ENCODE measurements at places on chromosomes 5 and 9.

GRCh38 chr5:14611737-14612136, 30.1 kb downstream of the OTULINL start:
- no peak for DNase-seq

GRCh38 chr5:1152771-1153282, 41.0 kb upstream of the SLC12A7 start:
- no peak for DNase-seq

DNA sequence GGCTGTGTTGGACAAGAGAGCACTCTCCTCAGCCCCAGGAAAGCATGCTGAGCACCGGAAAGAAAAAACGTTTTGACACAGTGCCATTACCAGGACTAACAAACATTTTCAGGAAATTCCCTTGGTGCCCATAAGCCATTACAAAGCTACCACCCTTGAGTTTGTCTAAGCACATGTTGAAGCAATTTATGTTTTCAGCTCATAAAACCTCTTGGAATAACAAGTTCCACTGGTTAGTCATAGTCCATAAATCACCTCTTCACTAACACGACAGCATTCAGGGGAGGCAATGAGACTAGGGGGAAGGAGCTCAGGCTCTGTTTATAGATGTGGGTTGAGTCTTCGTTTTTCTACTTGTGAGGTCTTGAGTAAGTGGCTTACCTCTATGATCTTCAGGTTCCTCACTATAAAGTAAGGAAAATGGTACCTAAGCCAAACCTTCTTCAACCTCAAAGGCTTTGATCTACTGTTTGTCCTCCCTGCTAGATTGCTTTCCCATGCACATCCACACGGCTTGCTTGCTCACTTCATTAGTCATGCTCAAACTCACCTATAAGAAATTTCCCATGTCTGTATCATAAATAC, 65.4 kb downstream of the DRD1 start:
- DNase-seq = no peak

GRCh38 chr9:80890124-80890523, 799.2 kb downstream of the TLE1 start:
- DNase-seq = no peak

DNA sequence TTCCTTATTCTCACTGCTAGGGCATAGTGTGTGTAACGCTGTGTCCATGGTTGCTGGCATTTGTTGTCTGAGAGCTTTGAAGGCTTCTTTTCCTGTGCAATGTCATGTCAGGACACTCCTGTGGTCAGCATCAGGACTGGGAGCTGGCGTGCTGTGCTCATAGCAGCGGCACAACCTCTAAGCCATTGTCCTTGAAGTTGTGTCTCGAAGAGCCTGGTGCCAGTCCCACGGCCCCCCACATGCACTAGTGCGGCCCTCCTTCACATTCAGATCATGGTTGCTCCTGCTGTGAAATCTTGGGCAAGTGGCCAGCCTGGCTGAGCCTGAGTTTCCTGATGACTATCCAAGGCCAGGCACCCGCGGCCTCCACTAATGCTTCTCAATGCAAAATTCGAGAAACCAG, 32.4 kb downstream of the PDZD2 start:
- DNase-seq = no peak

DNA sequence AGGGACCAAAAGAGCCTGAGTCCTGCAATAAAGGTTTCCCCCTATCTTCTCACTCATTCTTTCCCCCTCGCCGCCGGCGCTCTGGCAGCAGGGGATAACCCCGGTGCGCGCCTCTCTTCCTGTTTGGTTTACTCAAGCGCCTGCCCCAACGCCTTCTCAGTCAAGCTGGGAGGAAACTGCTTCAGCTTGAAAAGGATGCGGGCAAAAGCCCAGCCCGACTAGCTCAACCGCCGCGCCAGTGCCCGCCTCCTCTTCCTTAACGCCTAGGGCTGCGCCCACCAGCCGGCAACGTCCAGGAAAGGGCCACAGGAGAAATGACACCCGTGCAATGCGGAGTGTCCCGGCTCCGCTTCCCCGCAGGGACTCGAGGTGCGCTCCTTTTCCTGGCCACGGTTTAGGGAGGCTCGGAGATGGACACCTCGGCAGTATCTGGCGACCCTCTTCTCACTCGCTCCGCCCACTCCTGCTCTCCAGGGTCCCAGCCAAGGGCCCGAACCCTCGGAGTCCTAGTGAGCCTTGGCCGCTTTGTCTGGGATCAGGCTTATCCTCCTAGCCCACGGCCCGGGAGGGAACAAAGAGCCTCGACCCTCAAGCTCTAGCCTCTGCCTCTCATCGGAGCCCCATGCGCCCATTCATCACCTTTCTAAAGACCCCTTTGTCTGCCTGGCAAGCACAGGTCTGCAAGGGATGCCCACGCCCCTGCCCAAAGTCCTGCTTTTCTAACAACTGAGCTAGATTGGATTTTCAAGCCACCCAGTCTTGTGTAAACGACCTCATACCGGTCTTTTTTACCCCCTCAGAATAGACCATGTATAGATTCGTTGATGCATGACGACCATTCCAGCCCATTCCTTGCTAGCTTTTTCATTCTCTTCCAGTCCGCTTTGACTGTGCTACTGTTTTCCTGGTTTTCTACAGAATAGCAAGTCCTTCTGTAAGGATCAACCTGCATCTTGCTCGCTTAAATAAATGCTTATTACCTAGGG, 2.0 kb downstream of the ST8SIA4 start:
- DNase-seq = peak; percentile 80

DNA sequence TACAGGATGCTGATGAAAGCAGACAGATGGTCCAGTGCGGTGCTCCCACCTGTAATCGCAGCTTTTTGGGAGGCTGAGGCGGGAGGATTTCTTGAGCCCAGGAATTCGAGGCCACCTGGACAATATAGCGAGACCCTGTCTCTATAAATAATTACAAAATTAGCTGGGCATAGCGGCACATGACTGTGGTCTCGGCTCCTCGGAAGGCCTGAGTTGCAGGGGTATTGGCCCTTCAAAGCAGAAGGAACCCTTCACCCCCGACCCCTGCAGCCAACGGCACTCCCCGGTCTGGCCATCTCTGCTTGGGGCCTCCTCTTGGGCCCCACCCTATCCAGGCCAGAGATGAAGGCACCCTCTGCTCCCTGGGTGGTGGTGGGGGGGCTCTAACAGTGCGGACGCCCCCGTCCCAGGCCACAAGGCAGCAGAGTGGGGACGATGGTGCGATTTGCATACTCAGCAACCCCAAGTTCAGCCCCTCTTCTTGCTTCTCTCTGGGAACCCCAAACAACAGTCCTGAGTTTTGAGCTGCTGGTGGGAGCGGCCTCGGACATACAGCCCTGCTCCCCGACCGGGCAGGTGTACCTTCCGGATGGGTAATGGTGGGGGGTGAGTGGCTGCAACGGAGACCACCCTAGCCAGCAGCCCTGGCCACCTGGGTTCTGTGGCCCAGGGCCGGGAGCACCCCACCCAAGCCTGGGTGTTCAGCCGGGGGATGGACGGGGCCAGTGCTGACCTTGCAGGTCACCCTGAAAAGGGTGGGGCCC, 50.7 kb downstream of the NACC2 start:
- no peak for DNase-seq

DNA sequence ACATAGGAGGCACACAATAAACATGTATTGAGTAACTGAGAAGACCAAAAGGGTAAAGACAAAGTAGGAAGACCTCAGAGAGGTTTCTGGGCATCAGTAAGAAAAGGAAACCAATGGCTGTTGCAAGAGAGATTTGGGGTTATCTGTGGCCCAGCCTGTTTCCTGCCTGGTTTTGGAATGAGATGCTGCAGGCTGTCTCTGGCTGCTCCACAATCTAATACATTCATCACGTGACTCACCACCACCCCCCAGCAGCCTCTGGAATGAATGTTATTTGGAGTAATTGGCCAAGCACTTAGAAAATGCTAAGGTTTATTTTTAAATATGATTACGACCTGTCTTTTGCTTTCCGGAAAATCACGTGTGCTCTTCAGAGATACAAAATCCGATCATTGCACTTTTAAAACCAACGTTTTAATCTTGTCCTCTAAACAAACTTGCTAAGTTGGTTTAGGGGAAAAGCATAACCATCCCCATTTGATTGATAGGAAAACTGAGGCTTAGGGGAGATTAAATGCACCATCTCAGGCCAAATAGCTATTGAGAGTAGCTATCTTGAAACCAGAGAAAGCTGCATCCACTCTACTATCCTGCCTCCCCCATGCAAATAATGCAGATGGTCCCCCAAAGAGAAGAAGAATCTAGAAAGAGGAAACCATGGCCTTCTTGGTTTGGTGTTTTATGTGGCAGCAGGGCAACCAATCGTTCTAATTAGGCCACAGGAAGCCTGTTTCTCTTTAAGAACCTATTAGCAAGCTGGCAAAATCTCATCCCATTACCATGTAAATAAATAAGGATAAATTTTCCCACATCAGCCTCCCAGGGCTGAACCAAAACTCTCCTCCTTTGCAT, 151.8 kb upstream of the ADRA1B start:
- DNase-seq = no peak

DNA sequence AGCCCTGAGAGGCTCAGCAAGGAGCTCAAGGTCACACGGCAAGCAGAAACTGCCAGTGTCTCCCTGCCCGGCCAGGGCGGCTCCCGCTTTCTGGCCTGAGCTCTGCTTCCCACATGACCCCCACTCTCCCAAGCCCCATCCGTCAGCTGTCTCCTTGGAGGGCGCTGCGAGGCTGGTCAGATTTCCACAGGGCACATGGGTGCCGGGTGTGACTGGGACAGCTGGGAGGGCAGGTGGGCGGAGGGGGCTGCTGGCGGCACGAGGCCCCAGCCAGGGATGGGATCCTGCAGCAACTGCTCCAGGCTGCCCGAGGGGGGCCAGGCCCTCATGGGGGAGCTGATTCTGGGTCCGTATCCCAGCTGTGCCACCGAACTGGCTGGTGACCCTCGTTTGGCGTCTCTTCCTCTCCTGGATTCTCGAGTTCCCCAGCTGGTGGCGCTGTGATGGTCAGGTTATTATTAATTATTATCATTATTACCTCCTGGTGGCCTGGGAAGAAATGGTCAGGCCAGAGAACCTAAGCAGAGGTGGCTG, 12.9 kb upstream of the WDR38 start:
- DNase-seq = no peak

GRCh38 chr5:15574806-15575325, 74.9 kb downstream of the FBXL7 start:
- DNase-seq = no peak

GRCh38 chr9:93667006-93667405, 90.6 kb downstream of the PHF2 start:
- no peak for DNase-seq

- no peak for DNase-seq
These were observed 59.6 kb downstream of the GCNT4 start for GRCh38 chr5:74992791-74993190.

GRCh38 chr9:37174247-37174646, 53.9 kb downstream of the ZCCHC7 start:
- DNase-seq = no peak

DNA sequence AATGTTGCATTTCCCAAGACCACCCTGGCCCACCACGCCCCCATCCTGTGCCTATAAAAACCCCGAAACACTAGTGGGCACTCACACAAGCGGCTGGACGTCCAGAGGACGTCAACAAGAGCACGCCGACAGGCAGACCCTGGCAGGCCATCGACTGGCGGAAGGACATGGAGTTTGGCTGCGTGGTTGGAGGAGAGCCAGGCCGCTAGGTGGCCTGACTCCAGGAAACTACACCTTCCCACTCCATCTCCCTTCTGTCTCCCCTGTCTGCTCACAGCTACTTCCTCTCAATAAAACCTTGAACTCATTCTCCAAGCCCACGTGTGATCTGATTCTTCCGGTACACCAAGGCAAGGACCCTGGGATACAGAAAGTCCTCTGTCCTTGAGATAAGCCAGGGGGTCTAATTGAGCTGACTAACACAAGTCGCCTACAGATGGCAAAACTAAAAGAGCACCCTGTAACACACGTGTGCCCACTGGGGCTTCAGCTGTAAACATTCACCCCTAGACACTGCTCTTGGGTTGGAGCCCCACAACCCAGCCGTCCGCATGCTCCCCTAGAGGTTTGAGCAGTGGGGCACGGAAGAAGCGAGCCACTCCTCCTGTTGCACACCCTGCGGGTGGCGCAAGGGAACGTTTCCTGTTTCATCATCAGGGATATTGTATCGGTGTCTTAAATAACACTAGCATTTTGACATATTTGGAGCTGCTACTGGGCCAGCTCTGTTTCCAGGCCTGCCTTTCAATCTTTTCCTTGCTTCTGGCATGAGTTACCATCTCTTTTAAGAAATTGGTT, 54.5 kb upstream of the TAF11L2 start:
- no peak for DNase-seq

DNA sequence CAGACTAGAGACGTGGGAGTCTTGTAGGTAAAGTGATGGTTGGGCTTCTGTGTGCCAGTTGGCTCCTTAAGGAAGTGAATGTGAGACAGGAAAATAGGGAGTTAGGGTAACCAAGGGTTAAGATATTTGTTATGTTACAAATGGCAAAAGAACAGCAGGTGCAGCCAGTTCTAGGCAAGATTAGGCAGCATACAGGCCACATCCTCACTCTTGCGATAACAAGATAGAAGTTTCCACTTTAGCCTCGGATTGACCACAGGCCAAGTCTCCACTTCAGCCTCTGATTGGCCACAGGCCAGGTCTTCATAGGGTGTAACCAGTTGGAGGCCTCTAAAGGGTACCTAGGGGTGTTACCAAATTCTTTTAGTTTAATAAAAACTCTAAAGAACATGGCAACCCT, 54.6 kb upstream of the ABCA1 start:
- DNase-seq = no peak

GRCh38 chr9:89363921-89364665, 45.8 kb downstream of the SECISBP2 start:
- DNase-seq = no peak

DNA sequence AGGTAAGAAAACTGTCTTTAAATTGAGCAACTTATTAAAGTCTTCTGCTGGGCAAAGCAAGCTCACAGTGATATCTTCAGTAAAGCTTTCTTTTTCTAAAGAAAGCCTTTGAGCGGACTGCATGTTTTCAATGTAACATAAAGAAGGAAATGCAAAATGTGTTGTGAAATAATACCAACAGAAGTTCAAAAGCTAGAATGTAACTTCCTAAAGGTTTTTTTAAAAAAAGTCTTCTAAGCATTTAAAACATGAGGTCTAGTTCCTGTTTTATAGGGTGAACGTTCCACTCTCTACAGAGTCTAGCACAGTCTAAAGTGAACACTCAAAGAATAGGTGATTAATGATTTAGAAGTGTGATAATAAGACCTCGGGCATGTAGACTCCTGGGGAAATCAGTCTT, 62.9 kb downstream of the DENND1A start:
- no peak for DNase-seq

DNA sequence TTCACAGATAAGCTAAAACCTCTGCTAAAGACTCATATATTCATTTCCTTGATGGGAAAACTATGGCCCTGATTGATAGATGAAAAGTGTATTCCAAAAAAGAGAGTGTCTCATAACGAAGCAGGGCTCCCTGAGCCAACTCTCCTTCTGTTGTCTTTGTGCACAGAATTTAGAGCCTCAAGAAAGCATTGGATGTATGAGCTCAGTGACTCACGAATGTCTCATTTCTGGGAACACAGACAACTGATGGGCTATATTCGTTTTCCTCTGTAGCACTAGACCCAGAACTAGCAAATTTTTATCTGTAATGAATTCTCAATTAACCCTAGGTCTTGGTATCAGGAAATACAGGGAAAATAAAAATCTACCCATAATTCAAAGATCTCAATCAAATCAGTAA, 88.4 kb downstream of the LMNB1 start:
- DNase-seq = no peak

- DNase-seq = no peak
These were observed 36.1 kb downstream of the TLE1 start for GRCh38 chr9:81653240-81653639.

Data from activated naive CD4-positive, alpha-beta T cell (primary cell).